Ovary (tissue), 10 donors: ENCODE measurements at places on chromosomes 7 and 10.

GRCh38 chr7:66143876-66144332 is 29.3 kb downstream of the CRCP start:
- H3K36me3 ChIP-seq: no peaks in the 10 kb centered on the region
- H3K4me1 ChIP-seq: peaks cover 17% of the 10 kb centered on the region
- no peak overlapping the region for H3K27ac ChIP-seq

GRCh38 chr7:96045919-96046318 is 273.6 kb downstream of the DYNC1I1 start:
- H3K27ac ChIP-seq: peak overlapping the region; percentile 73

- no peaks in the 10 kb centered on the region for H3K27me3 ChIP-seq
- no peak overlapping the region for H3K27ac ChIP-seq
- H3K4me1 ChIP-seq: no peaks in the 10 kb centered on the region
- H3K4me3 ChIP-seq: no peak overlapping the region
- H3K36me3 ChIP-seq: no peaks in the 10 kb centered on the region
Observed at GRCh38 chr10:6024334-6024682, 37.9 kb downstream of the IL2RA start.

DNA sequence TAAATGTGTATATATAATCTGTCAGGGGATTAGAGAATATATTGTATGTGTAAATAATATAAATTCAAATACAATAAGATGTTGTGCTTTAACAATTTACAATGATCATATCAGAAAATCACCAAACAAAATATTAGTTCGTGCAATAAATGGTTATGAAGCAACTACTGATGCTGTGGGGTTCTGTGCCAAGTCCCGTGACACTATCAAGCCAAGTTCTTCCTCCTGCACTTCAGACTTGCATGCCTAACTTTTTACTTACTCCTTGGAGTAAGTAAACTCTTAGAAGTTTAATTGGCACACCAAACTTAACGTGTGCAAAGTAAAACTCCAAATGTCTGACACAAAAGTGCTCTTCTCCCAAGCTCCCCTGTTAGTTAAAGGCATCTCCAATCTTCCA is 26.5 kb upstream of the TMEM254 start:
- no peak for DNase-seq
- no peak overlapping the region for H3K4me3 ChIP-seq
- H3K4me1 ChIP-seq: no peaks in the 10 kb centered on the region
- H3K36me3 ChIP-seq: no peaks in the 10 kb centered on the region

DNA sequence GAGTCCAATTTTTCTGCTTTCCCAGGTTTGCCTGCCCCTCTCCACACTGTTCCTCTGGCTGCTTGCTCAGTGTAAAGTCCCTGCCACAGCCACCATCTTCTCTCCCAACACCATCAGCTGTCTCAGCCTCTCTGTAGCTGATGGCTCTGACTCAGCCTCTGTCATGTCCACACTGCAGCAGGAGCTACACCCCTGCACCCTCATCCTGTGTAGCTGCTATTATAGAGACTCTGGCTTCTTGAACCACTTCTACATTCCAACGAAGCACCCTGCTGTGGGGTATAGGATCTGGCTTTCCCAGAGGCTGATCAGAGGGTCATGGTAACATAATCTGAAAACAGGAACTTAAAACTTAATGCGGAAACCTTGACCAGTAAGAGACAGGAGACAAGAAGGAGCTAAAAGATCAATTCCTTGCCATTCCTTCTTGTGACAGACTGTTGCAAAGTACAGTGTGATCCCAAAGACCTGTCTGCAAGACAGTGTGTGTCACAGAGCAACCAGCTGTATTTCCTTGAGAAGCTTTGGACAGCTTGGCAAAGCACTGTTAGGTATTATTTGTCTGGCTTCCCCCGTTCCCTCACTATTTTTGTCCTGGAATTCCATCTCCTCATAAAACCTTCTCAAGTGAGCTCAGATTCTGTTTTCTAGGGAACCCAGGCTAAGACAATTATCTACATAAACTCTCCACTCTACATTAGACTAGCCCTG is 42.3 kb downstream of the NRCAM start:
- H3K36me3 ChIP-seq: no peaks in the 10 kb centered on the region
- H3K4me1 ChIP-seq: no peaks in the 10 kb centered on the region
- DNase-seq: no peak
- H3K27ac ChIP-seq: no peak overlapping the region
- H3K27me3 ChIP-seq: no peaks in the 10 kb centered on the region

DNA sequence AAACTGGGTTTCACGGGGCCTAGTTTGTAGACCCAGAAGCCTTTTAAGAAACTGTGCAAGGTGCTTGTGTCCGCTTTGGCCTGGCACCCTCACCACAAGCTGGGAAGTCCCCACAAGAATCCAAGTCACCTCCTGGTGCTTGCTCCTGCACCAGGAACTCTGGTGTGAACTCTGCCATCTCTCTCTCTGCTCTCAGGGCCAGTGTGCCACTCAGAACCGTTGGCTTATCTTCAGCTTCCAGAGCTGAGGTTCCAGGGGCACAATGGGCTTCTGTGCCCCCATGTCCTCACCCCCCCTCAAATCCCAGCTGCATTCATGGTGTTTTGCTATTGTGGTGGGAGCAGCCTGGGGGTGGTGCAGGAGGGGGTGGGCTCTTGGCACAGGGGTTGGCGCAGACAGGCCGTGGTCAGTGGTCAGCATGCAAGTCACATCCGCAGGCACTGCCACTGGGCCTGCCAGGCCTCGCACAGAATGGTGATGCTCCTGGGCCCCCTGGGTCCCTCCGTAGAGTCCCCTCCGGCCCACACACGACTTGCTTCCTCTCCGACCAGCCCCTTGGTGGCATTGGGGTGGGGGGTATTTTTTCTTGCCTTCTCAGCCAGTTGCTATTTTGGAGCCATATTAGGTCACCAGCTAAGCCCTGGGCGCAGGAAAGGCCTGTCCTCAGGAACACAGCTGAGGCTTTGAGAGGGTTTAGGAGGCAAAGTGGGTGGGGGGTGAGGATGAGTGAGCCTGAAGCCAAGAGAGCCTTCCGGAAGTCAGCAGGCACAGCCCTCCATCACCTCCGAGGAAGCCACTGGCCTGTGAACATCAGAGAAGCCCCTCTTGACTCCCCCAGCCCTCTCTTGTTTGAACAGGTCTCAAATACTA is 3.0 kb downstream of the ZCCHC24 start:
- no peak overlapping the region for H3K27ac ChIP-seq
- no peaks in the 10 kb centered on the region for H3K27me3 ChIP-seq
- H3K4me1 ChIP-seq: peaks cover 29% of the 10 kb centered on the region
- DNase-seq: no peak
- no peaks in the 10 kb centered on the region for H3K36me3 ChIP-seq
